ENCODE measurements at places on chromosomes 4 and X.
A peak's percentile ranks its signal among the peaks of the same experiment; 100 is the strongest.

DNA sequence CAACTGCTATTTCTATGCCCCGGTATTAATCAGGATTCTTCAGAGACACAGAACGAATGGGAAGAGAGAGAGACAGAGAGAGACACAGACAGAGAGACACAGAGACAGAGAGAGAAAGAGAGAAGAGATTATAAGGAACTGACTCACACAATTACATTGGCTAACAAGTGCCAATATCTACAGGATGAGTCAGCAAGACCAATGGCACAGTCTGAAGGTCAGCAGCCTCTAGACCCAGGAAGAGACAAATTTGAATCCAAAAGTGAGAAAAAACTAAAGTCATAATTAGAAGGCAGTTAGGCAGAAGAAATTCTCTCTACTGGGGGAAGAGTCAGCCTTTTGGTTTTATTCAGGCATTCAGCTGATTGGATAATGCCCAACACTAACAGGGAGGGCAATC lies 187.3 kb downstream of the MAB21L2 start:
- peak; percentile 86 for ATAC-seq

- ATAC-seq, result no peak
Observed at GRCh38 chr4:119739796-119740195, 111.2 kb upstream of the PDE5A start.

DNA sequence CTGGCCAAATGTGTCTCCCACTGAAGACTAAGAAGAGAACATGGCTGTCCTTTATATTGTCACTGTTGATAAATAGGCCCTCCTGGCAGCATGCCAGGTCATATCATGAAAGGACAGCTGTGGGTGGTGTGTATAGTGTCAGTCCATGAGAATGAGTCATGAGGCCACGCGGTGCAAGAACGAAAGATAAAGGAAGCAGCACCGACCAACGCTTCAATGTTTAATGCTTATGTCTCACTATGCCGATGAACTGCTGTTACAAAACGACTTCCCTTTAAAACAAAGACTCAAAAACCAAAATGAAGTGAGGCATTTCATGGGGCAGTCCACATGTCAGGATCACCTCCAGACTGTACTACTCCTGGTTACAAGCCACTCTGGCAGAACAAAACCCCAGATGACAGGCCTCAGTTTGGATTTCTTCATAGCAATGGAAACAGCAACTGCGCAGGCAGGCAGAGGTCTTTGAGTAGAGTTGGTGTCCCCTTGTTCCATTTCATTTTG lies 5.2 kb upstream of the TCEANC start:
- ATAC-seq, result no peak

DNA sequence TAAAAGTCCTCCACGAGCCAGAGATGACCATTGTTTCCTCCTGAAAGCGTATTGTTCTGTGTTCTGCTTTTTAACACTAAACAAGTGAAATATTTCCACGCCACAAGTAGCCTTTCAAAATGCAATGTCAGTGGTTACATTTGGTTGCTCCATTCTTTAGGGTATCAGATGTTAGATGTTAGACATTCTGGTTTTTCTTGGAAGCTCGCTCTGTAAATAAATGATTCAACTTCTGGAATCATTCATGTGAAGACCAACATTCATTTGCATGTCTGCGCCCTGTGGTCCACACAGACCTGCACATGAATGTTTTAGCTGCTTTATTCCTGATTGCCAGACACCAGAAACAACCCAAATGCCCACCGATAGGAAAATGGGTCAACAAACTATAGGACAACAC lies 38.0 kb upstream of the HELT start:
- no peak for ATAC-seq

GRCh38 chr4:81757691-81758090 lies 286.0 kb upstream of the RASGEF1B start:
- no peak for ATAC-seq

DNA sequence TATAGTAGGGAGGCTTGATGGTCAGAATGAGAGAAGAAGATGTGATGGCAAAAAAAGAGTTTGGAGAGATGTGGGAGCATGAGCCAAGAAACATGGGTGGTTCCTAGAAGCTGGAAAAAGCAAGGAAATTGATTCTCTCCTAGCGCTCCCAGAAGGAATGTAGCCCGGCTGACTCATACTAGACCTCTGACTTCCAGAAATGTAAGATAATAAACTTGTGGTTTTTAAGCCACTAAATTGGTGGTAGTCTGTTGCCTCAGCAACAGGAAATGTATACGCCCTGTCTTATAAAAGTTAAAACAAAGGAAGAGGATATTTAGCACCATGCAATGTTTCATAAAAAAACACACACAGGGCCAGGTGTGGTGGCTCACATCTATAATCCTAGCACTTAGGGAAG lies 182.7 kb upstream of the PCDH7 start:
- ATAC-seq, result peak; percentile 89

DNA sequence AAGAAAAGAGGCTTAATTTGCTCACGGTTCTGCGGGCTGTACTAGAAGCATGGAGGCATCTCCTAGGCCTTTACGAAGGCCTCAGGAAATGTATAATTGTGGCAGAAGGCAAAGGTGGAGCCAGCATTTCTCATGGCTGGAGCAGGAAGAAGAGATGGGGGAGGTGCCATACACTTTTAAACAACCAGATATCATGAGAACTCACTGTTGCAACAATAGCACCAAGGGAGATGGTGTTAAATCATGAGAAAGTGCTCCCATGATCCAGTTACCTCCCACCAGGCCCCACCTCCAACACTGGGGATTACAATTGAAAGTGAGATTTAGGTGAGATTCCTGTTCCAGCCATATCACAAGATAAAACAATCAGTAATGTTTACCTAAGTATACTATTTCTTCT lies 45.5 kb downstream of the MTHFD2L start:
- no peak for ATAC-seq

DNA sequence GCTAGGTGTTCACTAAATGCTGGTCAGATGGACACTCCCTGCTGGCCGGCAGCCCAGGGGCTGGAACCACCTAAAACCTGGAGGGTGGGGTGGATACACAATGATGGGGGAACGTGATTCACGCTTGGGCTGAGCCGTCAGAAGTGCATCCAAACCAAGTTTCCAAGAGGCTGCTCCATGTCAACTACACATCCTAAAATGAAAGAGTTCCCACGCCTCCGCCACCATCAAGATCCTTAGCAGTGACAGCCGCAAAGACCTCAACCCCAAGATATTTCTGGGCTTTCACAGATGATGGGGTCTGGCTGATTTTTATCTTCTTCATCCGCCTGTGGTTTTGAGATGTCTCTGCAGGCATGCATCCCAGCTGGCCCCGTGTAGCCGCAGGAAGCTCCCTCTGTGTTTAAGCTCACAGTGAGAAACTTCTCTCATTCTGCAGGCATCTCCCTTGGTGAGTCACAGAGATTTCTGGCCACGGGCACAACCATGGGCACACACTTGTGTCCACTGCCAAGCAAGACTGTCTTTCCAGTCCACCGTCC lies 84.4 kb downstream of the HTRA3 start:
- peak; percentile 60 for ATAC-seq

GRCh38 chrX:115437841-115438595 lies 123.0 kb upstream of the PLS3 start:
- no peak for ATAC-seq

DNA sequence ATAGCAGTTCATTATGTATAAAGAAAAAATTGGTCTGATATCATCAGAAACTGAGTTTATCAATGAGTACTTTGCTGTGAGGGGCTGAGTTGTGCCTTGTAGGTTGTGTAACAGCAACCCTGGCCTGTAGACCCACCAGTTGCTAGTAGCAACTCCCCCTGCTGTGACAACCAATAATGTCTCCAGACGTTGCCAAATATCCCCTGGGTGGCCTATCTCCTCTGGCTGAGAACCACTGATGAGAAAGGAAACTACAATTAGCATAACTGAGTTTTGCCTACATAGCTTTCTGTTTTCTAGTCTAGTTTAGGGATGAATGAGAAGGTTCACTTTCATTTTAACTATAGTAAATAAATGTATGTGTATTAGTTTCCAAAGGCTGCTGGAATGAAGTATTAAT lies 234.1 kb downstream of the CPE start:
- no peak for ATAC-seq

DNA sequence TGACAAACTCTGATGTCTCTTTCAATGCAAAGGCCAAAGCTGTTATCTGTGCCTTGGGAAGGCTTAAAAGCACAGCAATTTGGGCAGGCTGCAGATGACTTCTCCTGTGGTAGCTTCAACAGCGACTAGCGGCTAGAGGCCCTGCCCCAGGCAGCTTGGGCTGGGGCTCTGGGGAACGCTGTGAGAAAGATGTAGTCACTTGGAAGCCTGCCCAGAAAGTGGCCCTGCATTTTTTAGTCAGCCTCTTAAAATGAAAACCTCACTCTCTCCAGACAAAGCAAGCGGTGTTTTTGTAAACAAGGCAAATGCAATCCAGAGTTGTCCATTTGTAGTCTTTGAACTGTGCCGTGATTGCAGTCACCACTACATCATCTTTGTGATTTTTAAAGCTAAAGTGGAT lies 27.5 kb downstream of the PCYT1B start:
- peak; percentile 83 for ATAC-seq

- no peak for ATAC-seq
Observed at GRCh38 chr4:40720916-40721315, 28.8 kb upstream of the NSUN7 start.

- no peak for ATAC-seq
Observed at GRCh38 chrX:135505351-135505750, 15.1 kb upstream of the INTS6L start.

GRCh38 chrX:48782795-48783194 lies 3.6 kb upstream of the GATA1 start:
- no peak for ATAC-seq

DNA sequence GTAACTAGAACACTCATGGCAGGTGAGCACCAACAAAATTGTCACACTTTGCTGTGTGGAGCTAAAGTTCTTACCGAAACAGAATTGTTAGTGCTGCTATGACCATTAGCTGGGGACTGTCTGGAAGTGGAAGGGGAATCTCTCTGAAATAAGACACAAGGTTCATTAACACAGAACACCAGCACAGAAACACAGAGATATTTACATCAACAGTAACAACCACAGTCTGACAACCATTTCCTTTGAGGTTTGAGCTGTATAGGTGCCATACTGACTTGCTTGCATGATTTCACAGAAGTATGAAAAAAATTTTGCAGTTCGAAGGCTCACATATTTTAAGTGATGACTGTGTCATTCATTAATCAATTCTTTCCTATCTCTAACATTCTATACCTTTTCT lies 109.8 kb downstream of the NYX start:
- no peak for ATAC-seq

- ATAC-seq, result no peak
Observed at GRCh38 chrX:8823698-8824097, 22.5 kb upstream of the FAM9A start.

DNA sequence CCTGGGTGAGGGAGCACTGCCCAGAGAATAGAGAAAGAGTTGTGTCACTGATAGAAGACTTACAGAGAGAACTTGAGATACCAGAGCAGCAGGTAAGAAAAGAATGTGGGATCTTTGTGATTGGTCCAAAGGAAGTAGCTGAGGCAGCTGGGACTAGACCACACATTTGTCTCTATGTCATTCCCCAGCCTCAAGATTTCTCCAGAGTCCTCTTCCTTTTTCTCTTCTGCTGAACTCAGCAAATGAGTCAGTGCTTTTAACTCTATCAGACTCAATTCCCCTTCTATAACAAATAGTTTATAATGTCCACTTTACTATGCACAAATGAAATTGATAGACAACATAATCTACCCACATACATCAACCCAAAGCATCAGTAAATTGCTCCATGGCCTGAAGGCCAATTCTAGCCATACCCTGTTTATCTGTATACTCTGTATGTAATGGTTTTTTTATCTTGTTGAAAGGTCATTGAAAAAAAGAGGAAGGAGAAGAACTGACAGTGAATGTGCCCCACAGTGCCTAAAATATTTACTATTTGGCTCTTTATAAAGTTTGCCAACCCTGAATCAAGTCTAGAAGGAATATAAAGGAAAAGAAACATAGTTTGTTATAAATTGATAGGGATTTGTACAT lies 38.2 kb downstream of the ETDC start:
- ATAC-seq, result no peak

DNA sequence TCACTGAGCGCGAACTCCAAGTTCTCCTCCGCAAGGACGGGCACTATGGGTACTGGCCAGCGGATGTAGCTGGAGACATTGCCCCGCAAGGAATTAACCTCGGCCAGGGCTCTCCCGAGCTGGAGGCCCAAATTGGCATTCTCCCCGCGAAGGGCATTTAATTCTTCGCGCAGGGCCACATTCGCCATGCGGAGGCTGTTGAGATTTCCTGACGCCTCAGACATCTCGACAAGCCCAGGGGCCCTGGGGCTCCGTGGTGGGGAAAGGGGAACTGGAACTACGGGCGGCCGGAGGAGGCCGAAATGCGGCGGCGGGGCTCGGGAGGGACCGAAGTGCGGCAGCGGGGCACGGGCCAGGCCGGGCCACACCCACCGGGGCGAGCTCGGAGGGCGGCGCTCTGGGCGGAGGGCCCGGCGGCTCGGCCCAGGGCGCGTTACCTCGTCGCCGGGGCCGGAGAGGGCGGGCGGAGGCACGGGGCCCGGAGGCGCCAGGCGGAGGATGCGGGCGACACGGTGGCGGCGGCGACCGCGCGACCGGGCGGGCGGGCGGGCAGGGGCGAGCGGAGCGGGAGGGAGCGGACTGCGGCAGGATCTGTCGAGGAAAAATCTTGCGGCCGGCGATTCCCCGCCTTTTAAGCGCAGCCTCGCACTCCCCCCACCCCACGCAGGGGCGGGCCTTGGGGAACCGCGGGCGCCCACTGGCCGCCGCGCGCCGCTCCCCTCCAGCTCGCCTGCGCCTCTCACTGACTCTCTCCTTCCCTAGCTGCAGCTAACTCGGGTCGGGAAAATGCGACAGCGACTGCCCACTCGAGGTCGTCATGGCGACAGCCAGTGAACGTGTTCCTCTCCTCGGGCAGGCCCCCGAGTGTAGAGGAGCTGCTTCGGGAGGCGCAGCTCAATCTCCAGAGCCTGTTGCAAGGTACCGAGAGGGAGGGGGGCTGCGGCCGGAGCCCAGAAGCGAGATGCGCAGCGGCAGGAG lies at the start of gene RTL5:
RTL5 (minus strand) TSS at position 599 of the 978 bp plus-strand sequence.
- ATAC-seq, result peak; percentile 92

- no peak for ATAC-seq
Observed at GRCh38 chr4:181063212-181063611, 1180.0 kb upstream of the TENM3 start.

GRCh38 chr4:24003496-24003895 lies 113.6 kb upstream of the PPARGC1A start:
- no peak for ATAC-seq

DNA sequence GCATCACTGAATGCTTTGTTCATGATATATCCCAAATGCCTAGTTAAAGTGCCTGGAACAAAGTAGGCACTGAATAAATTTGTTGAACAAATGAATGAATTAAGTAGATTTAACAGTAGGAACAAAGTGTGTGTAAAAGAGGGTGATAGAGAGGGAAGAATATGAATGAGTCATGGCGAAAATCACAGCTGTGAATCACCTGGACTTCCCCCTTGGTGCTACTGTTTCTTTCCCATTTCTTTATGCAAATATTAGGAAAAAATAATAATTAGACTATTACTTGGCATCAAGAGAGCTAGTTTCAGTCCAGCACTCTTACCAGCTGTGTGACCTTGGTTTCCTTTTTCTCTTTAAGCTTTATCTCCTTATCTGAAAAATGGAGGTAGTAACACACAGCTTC lies 9.2 kb downstream of the SPIN3 start:
- ATAC-seq, result no peak

GRCh38 chr4:89835413-89835812 lies 1.5 kb downstream of the SNCA start:
- no peak for ATAC-seq

- no peak for ATAC-seq
Observed at GRCh38 chr4:10781805-10782204, 97.2 kb upstream of the CLNK start.

- peak; percentile 88 for ATAC-seq
Observed at GRCh38 chrX:17242470-17242869, 132.5 kb upstream of the NHS start.
